Transverse colon (tissue), 4 donors: ENCODE measurements at places on chromosomes 16 and 17.

DNA sequence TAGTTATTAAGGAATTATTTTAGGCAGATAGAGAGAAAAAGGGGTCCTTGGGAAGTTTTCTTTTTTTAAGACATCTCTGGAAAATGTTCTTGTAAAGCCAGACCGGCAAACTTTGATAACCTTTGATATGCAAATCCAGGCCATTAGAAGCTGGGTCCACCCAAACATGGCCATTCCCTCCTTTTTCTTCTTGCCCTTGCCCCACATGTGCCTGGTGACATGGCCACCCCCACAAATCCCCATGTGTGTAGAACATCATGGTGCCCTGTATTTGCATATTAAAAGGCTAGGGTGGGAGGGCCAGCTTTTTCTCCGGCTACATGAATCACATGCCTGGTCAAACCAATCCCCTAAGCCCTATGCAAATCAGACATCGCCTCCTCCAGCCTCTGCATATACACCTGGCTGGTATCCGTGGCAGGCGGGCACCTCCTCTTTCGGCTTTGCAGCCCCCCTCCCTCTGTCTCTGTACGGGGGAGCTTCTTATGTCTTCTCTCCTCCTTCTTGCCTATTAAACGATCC lies 43.9 kb upstream of the LYRM9 start:
- no peaks in the 10 kb centered on the region for H3K4me1 ChIP-seq
- no peak overlapping the region for H3K4me3 ChIP-seq
- H3K27me3 ChIP-seq = no peaks in the 10 kb centered on the region
- no peaks in the 10 kb centered on the region for H3K36me3 ChIP-seq
- no peak for DNase-seq

DNA sequence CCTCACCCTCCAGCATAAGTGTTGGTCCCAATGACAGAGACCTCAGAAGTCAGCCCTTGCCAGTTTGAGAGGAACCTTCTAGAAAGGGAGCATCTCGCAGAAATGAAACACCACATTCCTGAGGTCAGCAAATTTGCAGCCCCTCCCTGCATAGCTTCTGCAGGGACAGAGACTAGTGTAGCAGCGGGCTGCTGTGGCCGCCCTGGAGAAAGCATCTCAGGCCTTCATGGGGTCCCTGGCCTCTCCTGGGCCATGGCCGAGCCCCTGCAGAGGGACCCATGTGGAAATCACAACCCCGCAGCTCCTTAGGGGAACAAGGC lies 11.4 kb downstream of the HS3ST6 start:
- peaks cover 37% of the 10 kb centered on the region for H3K27me3 ChIP-seq
- no peak overlapping the region for H3K27ac ChIP-seq
- no peak overlapping the region for H3K4me3 ChIP-seq
- H3K4me1 ChIP-seq = peaks cover under 1% of the 10 kb centered on the region

DNA sequence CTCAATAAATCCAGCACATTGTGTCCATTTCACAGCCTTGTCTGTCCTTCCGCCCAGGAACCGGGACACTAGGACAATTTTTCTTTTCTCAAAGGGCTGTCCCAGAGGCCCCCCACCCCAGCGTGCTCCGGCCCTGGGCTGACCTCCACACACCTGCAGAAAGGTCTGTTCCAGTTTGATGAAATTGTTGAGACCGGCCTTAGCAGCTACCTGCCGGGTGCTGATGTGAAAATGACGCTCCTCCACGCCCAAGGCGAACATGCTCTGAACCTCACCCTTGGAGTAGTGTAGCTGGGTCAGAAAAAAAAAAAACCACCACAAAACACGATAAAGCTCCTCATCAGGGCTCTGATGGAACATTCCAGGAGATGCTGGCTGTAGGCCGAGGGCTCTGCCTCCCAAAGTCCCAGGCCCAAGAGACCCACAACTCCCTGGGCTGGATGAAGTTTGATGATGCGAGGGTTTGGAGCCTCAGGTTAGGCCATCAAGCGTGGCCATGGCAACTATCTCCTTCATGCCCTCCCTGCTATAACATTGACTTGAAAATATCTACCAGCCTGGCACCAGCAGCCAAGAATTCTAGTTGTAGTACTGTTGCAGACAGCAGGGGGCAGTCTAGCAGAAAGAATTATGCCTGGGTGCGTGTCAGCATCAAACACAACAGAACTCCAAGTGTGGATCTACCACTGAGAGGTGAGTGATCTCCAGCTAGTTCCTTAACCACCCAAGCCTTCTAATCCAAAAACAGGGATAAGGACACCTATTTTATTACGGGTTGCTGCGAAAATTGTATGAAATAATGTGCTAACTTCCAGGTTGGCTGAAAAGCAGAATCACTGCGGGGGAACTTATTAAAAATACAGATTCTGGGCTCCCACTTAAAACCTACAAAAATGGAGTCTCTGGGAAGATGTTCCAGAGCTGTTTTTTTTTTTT lies 62.1 kb downstream of the RMI2 start:
- peak; percentile 75 for DNase-seq
- no peak overlapping the region for H3K4me3 ChIP-seq
- no peak overlapping the region for H3K27ac ChIP-seq
- H3K4me1 ChIP-seq = no peaks in the 10 kb centered on the region

DNA sequence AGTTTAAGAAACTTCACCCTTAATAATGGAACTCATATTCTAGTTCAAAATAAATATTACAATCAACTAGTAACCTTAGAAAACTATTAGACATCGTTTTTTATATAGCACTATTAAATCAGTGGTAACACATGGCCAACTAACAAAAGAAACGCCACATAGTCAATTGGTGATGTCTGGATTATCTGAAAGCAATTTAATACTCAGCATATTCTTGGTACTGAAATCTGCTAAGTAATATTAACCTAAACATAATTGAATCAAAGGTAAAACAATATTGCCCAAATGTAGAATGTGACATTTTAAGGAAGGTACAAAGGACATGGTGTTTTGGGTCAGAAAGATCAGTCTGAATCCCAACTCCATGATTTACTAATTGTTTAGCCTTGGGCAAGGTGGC lies 11.1 kb upstream of the RSL1D1 start:
- no peaks in the 10 kb centered on the region for H3K4me1 ChIP-seq
- no peak for DNase-seq
- no peaks in the 10 kb centered on the region for H3K27me3 ChIP-seq
- H3K4me3 ChIP-seq = no peak overlapping the region
- H3K27ac ChIP-seq = no peak overlapping the region
- no peaks in the 10 kb centered on the region for H3K36me3 ChIP-seq
